Umbilical cord (tissue), 2 donors: ENCODE measurements at places on chromosomes 13 and 19.

DNA sequence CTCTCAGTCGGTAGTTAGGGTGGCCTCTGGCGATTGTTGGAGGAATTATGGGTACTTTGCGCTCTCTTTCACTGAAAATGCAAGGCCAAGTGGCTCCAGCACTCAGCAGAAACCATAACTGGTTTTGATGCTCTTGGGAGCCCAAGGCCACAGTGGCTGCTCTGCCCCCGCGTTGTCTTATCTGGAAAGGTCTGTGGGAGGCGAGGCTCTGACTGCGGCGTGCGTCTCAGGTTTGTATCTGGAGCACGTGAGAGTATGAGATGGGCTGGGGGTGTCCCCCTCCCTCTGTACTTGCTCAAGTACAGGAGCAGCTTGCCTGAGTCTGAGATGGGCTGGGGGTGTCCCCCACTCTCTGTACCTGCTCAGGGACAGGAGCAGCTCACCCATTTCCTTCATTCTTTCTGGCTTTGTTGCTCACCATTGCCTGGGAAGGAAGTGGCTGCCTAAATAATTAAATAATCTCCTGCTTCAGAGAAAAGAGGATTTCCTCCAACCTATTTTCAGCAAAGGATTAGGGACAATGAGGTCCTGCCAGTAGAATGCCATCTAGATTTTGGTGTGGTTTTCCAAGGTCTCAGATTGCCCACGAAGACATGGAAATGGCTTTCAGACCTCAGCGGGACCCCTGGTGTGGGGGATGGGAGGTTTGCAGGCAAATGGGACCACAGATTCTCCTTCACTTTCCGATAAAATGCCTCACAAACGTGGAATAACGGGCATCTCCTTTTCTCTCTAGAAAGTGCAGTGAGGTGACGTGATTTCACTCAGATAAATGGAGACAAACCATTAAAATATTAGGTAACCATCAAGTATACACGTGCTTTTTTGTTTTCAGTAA is 14.7 kb downstream of the ATP11A start:
- no peak for DNase-seq

- no peak for DNase-seq
These were observed 756.7 kb upstream of the ARGLU1 start for GRCh38 chr13:107324416-107325204.

- no peak for DNase-seq
These were observed 2.8 kb upstream of the ZNF181 start for GRCh38 chr19:34731019-34731829.

GRCh38 chr13:53778937-53779336 is 750.3 kb downstream of the OLFM4 start:
- DNase-seq: peak; percentile 5

GRCh38 chr13:106525865-106526264 is 9.6 kb downstream of the EFNB2 start:
- DNase-seq: no peak

DNA sequence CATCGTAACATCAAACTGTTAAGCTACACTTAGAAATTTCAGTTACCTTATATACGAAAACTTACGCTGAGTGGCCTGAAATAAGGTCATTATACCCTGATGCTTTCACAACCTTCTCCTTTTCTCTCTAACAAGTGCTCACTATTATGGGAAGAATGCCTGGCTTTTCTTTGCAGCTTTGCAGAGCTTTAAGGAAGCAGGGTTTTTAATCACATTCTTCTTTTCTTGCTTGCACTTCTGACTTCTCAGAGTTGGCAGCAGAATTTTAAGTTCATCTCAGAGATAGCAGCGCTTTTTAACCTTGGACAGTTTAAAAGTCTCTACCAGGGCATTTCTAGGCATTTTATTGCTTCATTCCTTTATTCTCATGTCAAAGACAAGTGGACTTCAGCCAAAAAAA is 285.1 kb downstream of the SPRY2 start:
- DNase-seq: peak; percentile 56

GRCh38 chr13:100530671-100531213 is 57.8 kb downstream of the GGACT start:
- DNase-seq: no peak

GRCh38 chr19:16095071-16095571 is 16.6 kb upstream of the RAB8A start:
- DNase-seq: no peak

- DNase-seq: peak; percentile 71
These were observed 4.4 kb downstream of the SPC24 start for GRCh38 chr19:11151181-11151580.

DNA sequence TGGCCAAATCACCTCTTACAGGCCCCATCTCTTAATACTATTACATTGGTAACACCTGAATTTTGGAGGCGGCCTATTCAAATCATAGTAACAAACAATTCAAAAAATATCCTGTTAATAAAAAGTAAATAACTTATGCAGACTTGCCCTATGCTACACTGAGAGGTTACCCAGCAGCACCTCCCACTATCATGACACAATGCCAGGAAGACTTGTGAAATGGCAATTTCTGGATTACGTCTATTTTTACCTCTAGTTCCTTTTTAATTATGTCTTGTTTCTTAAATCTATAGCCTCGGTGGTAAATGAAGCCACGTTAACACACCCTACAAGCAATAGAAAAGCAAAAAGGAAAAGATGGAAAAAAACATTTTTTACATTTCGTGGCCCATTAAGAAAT is 6.2 kb upstream of the DZIP1 start:
- DNase-seq: no peak

- no peak for DNase-seq
These were observed 1.8 kb upstream of the PLIN5 start for GRCh38 chr19:4536798-4537197.
